Osteoblast (primary cell): ENCODE measurements at places on chromosomes 7 and 10.

DNA sequence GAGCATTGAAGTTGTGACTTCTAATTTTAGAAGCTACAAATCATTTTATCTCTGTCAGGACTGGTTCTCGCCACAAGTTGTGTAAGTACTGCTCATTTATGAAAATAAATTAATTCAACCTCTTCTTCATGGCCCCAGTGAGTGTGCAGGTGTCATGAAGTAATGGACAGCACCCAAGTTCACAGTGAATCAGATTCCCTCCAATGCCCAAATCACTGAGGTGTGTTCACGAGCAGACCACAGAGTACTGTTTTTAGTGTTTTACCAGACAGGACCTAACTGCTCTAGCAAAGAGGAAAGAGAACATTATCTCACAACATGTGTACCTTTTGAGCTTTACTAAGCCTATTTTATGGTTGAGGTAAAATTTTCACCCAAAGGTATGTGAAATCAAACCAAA, 980.0 kb downstream of the CNTNAP2 start:
- no peak for DNase-seq

- no peak for DNase-seq
Observed at GRCh38 chr7:130268463-130269317, 2.0 kb downstream of the CPA2 start.

DNA sequence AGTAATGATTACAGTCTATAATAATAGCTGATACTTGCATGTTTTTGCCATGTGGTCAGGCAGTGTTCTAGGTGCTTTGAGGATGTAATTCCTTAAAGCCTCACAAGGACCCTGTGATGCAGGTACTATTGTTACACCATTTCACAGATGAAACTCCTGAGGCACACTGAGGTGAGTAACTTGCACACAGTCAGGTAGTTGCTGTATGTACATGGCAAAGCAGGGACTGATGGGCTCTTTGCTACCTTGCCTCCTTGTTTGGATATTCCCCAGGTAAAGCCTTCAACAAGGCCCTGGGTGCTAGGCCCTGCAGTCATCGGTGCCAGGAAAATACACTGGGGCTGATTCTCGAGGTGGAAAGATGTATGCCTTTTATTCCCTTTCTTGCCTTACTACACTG, 317.5 kb downstream of the CXCL12 start:
- no peak for DNase-seq

GRCh38 chr10:101856626-101857025, 13.0 kb upstream of the KCNIP2 start:
- no peak for DNase-seq

DNA sequence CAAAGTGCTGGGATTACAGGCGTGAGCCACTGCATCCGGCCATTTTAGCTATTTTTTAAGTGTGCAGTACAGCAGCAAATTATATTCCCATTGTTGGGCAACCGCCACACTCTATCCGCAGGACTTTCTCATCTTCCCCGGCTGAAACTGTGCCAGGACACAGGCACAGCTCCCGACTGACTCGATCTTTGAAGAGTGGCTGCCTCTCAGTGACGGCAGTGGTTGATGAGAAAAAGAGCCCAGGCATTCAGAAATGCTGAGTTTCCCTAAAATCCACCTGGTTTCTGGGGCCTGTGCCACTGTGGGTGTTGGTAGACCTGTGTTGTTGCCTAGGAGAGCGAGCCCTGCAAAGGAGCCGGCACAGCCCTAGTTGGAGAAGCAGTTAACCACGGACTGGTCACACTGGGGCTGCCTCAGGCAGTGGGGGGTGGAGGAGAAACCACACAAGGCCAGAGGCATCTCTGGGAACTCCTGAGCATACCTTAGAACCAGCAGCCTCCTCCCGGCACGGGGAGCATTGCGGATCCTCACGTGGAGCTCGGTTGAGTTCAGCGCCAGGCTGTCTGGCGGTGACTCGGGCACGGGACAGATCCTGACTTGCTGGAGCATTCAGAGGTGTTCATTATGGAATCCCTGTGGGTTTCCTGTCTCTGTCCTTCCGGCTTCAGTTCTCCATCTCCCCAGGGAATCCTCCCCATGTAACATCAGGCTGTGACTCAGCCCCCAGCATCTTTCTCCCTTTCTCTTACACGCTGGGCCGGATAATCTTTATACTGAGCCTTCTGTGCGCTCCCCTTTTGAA, 16.2 kb downstream of the PFKFB3 start:
- DNase-seq: peak; percentile 98
